ENCODE measurements at places on chromosomes 1 and 21.

DNA sequence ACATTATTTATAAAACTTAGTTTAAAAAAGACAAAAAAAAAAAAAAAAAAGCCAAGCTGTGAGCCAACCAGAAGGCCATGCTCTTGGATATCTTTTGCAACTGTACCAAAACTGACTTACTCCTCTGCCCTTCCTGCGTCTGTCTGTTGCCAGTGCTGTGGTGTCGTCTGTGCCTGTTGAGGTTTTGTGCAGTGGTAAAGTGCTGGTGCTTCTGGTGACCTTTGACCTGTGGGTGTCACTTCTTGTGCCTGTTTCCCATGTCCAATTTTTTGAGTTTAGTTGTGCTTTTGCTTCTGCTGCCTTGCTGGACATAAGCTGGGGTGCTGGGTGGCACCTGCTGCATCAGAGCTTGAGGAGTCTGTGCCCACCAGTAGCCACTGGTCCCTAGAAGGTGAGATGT lies 41.4 kb downstream of the RNF187 start:
- no peak for DNase-seq

- no peak for DNase-seq
Measured at GRCh38 chr21:15195768-15196167, 131.0 kb upstream of the NRIP1 start.

- DNase-seq = no peak
Measured at GRCh38 chr1:244368279-244368678, 83.4 kb downstream of the ADSS2 start.

DNA sequence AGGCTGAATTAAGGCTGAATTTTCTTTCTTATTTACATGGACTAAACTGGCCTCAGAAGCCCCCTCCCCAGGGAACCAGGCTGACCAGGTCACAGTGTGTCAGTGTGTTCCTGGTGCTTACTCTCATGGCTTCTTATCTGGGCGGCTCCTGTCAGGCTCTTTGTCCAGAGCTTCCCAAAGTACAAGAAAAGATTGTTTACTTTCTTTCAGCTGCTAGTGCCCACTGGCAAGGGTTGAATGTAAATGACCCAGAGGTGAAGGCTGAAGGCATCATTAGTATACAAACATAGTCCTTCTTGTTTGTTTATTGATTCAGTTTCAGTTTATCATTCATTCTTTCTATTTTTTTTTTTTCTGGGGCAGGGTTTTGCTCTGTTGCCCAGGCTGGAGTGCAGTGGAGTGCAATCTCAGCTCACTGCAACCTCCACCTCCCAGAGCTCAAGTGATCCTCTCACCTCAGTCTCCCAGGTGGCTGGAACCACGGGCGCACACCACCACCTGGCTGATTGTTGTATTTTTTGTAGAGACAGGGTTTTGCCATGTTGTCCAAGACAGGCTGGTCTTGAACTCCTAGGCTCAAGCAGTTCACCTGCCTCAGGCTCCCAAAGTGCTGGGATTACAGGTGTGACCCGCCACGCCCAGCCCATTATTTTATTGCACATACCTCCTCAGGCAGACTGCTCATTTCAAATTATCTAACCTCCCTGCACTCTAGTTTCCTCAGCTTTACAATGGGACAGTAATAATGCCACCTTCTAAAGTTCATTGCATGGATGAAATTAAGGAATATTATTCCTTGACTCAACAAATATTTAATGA lies 9.8 kb upstream of the KDM4A start:
- DNase-seq = no peak

DNA sequence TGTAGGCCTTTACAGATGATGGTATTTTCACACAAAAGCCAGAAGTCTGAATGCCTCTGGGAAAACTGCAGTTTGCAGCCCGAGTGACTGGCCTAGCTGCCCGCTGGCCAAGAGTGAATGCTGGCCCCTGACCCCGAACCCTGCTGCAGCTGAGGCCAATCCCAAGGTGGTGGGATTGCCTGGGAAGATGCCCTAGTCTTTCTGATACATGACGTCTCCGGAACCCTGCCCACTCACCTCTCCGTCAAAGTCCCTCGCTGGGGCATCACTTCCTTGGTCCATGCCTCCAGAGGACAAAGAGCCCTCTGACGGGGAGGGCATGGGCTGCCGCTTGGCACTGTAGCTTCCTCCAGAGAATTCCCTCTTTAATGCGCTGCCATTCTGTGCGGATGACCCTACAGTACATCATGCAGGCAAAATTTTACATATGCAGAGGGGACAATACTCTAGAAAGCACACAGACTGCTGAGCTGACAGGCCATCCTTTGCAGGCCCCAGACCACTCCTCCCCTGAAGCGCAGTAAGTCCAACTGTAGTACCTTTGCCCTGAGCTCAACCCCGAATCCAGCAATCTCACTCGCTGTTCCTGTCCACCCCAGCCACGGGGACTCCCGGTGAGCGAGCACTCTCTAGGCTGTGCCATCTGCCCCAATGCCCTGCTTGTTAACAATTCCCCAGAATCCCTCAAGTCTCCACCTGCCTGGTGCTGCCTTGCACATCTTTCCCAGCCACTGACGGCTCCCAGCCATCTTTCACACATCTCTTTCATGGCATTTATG lies 54.7 kb downstream of the COQ8A start:
- DNase-seq = no peak

- no peak for DNase-seq
Measured at GRCh38 chr1:18261891-18262290, 154.3 kb downstream of the IGSF21 start.

DNA sequence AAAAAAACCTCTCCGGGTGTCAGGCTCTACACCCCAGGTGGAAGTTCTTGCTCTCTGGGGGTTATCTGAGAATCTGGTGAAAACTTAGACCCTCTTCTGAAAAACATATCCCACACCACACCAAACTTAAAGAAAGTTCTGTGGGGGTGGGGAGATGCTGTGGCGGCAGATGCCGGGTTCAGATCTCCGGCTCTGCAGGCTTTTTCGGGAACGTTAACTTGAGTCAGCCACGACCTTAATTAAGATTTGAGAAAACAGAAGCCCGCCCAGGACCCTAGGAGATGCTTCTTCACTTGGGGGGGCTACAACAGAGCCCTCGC lies 2.3 kb downstream of the RCC2 start:
- no peak for DNase-seq

- DNase-seq = no peak
Measured at GRCh38 chr1:168560370-168560769, 16.0 kb upstream of the XCL1 start.

GRCh38 chr1:55694310-55694801 lies 479.2 kb upstream of the USP24 start:
- no peak for DNase-seq

DNA sequence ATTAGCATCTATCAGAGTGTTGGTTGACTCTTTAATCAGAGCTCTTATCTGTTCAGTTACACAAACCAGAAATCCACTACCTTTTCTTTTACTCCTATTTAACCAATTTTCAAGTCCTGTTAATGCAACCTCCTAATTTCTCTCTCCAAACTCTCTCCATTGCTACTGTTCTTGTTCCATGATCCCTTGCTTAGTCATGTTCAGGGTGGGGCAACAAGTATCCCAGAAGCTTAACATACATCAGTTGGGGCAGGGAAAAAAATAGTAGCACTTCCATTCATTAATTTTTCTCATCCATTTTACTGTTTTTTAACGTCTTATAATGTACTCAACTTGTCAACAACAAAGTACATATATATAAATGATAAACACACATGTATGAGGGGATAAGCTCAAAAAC lies 111.2 kb upstream of the LBR start:
- no peak for DNase-seq

GRCh38 chr1:215567491-215568298 lies 591 bp downstream of the KCTD3 start:
- DNase-seq = no peak

GRCh38 chr1:173669491-173669941 lies at the start of gene ANKRD45:
Gene ANKRD45 (minus strand): TSS chr1:173669851. CDS start chr1:173659418, 10,433 bp downstream.
- DNase-seq = no peak

GRCh38 chr1:64356636-64357256 lies 113.2 kb upstream of the CACHD1 start:
- DNase-seq = no peak

DNA sequence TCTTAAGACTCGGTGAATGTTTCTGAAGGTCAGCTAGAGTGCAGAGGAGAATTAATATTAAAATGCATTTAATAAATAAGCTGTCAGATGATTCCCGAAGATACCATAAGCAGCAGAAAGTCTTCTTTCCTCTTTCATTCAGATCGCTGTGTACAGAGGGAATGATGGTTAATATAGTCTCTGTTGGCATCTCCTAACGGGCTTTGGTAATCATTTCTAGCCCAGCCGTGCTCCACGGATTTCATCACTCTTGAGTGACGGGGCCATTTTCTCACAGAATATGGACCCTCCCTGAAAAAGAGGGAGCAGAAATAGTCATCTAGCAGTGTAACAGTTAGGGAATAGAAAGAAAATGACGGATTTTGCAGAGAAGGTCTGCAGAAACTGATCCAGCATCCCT lies 103.1 kb downstream of the ST6GALNAC3 start:
- DNase-seq = no peak

GRCh38 chr21:44751799-44752636 lies 40.6 kb upstream of the TSPEAR start:
- no peak for DNase-seq

GRCh38 chr1:1306070-1306660 lies 1.6 kb downstream of the ACAP3 start:
- DNase-seq = no peak

DNA sequence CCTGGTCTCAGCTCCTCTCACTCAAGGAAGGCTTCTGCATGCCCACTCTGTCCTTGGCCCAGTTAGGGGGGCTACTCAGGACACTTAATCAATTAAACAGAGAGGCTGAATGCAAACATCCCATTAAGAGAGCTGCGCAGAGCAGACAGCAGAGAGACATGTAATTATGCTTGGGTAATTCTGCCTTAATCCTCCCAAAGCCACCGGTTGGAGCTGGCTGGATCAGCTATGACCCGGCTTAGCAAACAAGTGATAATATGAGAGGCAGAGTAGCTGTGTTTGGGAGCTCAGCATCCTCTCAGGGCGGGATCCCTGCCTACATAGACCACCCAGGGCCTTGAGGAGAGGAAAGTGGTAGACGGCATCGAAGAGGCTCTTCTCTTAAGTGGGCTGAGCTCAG lies 183.2 kb downstream of the GRIK3 start:
- no peak for DNase-seq

GRCh38 chr1:159556931-159557369 lies 21.1 kb upstream of the OR10J5 start:
- no peak for DNase-seq

DNA sequence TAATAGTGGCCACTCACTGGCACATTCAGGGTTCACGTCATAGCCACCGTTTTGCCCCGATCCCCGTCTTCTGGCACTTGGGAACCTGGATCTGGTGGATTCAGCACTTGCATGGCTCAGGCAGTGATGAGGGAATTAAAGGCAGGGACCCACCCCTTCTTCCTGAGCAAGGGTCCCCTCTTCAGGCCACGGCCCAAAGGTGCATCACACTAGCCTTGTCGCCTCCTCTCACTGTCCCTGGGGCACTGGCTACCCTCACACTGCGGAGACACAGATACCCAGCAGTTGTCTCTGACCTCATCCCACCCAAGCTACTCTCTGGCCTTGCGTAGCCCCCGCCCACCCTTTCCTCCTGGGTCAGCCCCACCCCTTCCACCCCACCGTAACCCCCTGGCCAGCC lies 19.9 kb upstream of the LDLRAP1 start:
- no peak for DNase-seq

GRCh38 chr1:112239683-112240330 lies 156.2 kb upstream of the CTTNBP2NL start:
- no peak for DNase-seq

DNA sequence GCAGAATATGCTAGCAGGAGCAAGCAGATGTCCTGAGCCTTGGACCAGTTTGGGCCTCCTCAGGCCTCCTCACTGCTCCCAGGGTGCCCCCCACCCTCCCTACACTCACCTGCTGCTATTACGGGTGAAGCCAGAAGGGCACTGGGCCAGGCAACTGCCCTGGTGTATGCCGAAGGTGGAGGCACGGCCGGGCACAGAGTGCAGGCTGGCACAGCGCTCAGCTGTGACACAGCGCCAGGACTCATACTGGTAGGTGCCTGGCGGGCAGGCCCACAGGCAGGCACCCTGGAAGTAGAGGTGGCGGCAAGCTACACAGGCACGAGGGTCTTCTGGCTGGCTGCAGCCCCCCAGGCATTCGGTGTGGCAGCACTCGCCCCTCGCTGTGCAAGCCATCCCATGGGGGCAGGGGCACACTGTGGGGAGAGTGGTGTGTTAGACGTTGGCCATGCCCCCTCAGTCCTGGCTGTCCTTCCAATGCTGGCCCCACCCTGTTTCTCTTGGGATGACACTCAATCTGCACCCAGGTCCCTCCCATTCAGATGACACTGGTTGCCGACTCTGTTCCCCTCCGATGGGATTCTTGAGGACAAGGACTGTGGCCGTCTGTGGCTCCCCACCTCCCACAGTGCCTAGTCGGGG lies 7.0 kb downstream of the INSRR start:
- DNase-seq = no peak

DNA sequence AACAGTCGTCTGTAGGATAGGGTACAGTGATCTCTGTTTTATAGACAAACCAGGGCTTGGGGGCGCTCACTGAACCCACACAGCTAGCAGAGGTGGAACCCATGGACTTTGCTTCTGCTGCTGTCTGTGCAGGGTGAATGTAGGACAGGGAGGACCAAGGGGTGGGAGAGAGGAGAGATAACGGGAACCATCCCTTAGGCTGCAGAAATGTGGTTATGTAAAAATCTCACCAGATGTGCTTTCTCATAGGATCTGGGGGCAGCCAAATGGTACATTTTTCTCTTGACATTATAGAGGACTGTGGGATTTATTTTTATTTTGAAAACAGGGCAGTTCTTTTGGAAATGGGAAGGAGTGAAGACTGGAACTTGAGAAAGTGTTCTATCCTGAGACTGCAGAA lies 8.7 kb downstream of the NFASC start:
- DNase-seq = no peak

- DNase-seq = no peak
Measured at GRCh38 chr1:25795946-25796810, 3.8 kb upstream of the SELENON start.

DNA sequence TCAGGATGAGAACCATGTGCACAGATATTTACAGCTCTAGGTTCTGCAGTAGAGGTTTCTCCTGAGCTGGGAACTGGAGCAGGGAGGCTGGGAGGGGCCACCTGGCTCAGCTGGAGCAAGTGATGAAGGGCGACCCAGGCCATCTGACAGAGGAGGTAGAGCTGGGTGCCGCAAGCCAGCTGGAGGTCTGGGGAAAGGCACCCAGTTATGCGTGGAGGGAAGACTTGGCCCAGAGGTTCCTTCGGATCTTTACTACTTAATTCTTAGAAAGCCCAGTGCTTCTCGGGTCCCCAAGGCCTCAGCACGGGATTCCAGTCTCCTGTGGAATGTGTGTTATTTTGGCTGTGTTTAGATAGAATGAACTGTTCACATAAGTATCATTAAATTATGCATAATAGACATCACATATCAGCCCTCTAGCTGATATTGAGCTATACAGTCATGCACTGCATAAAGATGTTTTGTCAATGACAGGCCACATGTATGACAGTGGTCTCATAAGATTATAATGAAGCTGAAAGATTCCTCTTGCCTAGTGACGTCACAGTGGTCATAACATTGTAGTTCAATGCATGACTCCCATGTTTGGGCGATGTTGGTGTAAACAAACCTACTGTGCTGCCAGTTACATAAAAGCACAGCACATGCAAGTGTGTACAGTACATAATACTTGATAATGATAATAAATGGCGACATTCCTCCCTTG lies 245.1 kb downstream of the RHOU start:
- no peak for DNase-seq

- no peak for DNase-seq
Measured at GRCh38 chr1:3330771-3331245, 123.7 kb upstream of the ARHGEF16 start.

- DNase-seq = no peak
Measured at GRCh38 chr21:26836528-26836927, 8.7 kb downstream of the ADAMTS1 start.

- DNase-seq = no peak
Measured at GRCh38 chr1:216705676-216706075, 17.6 kb downstream of the ESRRG start.
